ENCODE measurements at places on chromosomes 12 and 14.

DNA sequence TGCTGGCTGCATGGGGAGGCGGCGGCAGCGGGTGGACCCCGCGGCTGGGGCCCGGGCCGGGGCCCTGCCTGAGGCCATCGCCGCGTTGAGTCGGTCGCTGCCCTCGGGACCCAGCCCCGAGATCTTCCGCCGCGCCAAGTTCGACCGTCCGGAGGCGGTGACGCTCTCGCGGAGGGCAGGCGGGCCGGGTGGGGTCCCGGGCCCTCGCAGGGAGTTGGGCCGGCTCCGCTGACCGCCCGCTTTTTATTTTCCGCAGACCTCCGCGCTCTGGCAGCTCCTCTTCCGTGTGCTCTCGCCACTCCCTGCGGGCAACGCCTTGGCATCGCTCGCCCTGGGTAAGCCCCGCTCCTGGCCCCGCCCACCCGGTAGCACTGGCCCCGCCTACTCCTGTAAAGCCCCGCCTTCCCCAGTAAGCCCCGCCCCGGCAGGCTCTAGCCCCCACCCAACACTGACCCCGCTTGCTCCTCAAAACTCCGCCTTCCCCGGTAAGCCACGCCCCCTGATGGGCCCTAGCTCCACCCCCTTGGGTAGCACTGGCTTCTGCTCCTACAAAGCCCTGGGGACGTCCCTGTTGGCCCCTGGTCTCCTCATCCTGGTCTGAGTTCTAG, 424 bp downstream of the TEDC1 start:
- peak; percentile 71 for DNase-seq

- DNase-seq: no peak
Observed at GRCh38 chr12:78406828-78407227, 457.7 kb upstream of the SYT1 start.

GRCh38 chr12:58148405-58148804, 207.0 kb downstream of the ATP23 start:
- DNase-seq: no peak

- DNase-seq: no peak
Observed at GRCh38 chr12:111428728-111429175, 23.0 kb downstream of the SH2B3 start.

DNA sequence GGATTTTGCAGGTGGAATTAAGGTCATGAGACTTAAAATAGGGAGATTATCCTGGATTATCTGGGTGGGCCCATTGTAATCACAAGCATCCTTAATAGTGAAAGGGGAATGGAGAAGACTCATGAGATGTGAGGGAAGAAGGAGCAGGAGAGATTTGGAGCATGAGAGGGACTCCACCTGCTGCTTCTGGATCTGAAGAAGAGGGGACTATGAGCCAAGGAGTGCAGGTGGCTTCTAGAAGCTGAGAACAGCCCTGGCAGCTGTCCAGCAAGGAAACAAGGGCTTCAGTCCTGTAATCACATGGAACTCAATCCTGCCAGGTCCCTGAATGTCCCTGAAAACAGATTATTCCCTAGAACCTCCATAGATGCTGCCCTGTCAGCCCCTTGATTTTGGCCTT, 67.8 kb downstream of the PELI2 start:
- no peak for DNase-seq

GRCh38 chr14:83196236-83196635, 1662.6 kb upstream of the SEL1L start:
- no peak for DNase-seq

GRCh38 chr12:22981711-22982110, 356.7 kb downstream of the ETNK1 start:
- no peak for DNase-seq

DNA sequence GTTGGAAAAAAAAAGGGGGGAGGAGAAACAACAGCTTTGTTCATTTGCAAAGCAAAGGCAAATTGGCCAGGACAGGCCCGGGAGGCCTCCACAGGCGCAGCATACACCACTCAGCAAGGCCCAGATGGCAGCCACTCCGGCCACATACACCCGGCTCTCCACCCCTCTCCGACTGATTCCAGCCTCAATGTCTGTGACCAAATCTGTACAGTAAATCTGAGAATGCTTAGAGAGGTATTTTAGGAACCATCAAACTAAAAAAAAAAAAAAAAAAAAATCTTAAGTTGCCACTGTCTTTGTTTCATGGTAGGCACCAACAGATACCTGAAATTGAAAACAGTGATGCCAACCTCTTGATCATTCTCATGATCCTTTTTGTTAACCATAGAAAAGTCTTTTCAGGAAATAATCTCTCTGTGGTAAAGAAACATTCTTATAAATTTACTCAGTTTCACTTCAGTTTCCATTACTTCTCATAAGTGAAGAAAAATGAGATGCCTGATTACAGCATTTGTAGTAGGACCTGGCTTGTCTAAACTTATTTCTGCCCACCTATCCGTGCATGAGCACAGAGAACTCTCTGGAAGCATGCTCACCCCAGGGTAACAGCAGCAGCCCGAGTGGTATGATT, 20.2 kb downstream of the VPS37B start:
- DNase-seq: no peak

DNA sequence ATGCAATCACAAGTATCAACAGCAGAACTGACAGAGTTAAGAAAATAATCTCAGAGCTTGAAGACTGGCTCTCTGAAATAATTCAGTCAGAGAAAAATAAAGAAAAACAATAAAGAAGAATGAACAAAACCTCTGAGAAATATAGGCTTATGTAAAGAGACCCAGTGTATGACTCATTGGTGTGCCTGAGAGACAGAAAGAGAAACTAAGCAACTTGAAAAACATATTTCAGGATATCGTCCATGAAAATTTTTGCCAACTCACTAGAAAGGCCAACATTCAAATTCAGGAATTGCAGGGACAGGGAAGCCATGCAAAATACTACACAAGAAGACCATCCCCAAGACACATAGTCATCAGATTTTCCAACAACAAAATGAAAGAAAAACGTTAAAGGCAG, 56.2 kb downstream of the APOBEC1 start:
- no peak for DNase-seq

- no peak for DNase-seq
Observed at GRCh38 chr12:46402941-46403718, 30.6 kb upstream of the SLC38A2 start.

DNA sequence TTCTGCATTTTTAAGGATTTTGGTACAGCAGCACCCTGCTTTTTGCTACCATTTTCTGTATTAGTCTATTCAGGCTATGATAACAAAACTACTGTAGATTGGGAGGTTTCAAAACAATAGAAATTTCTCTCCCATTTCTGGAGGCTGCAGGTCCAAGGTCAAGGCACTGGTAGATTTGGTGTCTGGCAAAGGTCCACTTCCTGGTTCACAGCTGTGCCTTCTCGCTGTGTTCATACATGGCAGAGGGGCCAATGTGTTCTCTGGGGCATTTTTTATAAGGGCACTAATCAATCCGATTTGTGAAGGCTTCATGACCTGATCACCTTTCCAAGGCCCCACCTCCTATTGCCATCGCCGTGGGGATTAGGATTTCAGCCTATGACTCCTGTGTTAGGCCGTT, 268.1 kb upstream of the RTL1 start:
- no peak for DNase-seq

DNA sequence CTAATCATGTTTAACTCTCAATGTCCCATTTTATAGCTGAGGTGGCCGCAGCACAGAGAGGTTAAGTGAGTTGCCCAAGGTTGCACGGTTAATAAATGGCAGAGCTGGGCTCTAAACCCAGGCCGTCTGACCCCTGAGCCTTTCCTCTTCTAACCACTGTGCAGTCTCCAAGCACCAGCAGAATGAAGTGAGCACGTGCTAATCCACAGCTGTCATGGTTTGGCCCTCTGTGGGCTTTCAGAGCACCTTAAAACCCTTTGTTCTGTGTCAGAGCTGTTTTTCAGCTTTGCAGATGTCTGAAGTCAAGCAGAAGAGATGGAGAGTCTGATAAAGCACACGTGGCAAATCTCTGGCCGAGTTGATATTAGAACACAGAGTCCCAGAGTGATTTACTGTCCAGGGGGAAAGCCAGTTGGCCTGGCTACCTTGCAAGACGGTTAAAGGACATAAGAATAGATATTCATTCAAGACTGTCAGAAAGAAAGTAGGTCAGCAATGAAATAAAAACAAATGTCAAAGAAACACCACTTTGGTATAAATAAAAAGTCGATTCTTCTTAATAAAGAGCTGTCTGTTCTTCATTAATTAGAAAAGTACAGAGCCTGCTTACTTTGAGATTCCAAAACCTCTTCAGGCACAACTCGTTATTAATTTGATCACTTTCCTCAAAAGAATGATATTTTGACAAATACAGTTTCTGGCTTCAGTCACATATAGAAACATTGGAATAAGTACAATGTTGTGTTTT, 107.3 kb downstream of the CRADD start:
- DNase-seq: no peak

GRCh38 chr14:35248476-35248788, 43.8 kb upstream of the PSMA6 start:
- no peak for DNase-seq

DNA sequence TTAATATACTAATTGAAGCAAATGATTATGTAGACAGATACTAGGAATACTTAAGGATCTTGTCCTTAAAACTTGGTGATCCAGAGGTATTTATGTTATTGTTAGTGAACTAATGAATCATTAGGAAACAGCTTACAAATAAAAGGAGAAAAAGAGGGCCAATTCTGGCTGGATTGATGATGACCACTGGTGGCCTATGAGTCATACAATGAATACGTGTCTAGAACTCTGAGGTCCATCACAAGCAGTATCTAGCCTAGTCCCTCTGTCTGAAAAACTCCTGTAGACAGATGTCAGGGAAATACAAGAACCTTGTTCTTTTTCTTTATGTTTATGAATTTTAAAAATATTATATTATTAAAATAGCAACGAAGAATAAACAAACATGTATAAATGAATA, 51.7 kb upstream of the RTL1 start:
- DNase-seq: no peak

GRCh38 chr12:6273541-6274230, 36.8 kb upstream of the PLEKHG6 start:
- no peak for DNase-seq

GRCh38 chr12:116821291-116821690, 60.0 kb downstream of the HRK start:
- DNase-seq: no peak

GRCh38 chr12:1102791-1103450, 111.9 kb downstream of the ERC1 start:
- DNase-seq: no peak

GRCh38 chr12:30706476-30706875, 10.8 kb upstream of the IPO8 start:
- no peak for DNase-seq

DNA sequence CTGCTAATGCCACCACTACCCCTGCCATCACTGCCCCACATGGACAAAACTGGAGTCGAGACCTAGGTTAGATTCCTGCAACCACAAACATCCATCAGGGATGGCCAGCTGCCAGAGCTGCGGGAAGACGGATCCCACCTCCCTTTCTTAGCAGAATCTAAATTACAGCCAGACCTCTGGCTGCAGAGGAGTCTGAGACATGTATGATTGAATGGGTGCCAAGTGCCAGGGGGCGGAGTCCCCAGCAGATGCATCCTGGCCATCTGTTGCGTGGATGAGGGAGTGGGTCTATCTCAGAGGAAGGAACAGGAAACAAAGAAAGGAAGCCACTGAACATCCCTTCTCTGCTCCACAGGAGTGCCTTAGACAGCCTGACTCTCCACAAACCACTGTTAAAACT, 7.1 kb upstream of the OAS2 start:
- no peak for DNase-seq

GRCh38 chr12:68001486-68002466, 12.5 kb downstream of the IFNG-AS1 start:
- DNase-seq: no peak

DNA sequence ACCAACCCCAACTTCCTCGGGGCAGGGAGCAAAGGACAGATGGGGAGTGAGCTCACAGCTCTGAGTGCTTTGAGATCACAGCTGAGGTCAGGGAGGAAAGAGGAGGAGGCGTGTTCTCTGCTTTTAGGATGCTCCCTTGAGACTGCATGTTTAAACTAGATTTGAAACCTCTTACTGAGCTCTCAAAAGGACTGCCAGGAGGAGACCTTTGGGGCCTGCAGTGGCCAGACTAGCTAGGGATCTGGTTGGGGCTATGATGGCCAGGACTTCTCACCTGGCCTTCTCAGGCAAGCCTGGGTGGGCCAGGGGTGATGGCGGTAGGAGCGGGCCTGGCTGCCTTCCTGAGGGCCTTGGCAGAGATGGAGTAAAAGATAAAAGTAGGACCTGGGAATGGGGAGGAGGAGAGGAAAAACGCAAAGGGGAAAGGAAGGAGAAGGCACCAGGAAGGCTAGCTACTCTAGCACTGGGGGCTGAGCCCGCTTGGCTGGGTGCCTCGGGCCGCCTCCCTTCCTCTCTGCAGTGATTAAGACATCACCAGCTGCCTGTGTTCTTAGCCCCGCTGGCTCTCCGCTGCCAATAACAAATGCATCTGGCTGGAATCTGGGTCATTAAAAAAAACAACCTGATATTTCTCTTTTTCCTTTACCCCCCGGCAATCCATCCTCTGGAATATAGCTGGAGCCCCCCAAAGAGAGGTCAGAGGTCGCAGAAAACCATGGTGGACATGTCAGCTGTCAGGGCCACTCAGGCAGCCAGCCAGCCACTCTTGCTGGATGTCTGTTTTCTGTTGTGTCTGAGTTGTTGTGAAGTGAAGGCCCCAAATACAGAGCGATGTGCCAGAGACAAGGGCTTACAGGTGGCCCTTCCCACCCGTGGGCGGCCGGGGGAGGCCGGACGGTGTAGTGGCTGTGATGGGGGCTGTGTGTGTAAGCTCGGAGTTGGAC, 141.3 kb downstream of the TSPAN9 start:
- DNase-seq: no peak

DNA sequence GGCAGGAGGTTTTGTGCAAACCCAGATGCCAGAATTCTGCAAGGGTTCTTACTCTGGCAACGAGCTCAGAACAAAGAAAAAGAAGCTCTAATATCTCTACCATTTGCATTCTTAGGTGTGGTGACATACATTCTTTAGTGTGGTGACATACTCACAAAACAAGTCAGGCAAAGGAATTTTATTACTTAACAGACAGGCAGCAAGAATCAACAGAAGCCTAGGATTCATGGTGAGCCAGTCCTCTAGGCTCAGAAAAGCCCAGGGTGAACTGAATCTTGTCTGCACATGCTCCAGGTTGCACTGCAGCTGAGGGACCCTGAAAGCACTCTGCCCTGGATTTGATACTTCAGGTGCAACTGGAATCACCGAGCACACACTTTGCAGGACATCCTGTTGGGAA, 122.4 kb upstream of the PTPRQ start:
- DNase-seq: no peak

DNA sequence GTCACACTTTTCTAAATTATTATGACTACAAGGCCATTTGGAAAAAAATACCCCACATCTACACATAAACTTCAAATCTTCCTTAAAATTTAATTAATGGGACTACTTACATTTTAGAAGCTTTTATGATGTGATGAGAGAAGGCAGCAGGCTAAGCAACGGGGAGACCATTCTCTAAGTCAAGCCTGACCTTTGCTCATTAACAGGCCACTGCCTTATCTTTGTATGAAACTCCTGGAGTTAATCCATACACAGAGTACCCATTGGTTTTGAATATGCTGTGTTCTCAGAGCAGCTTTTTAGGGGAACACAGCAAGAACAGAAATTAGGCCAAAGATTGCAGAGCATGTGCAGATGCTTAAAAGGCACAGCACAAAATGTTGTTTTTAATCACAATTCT, 35.5 kb upstream of the LRIG3 start:
- DNase-seq: no peak
